ENCODE measurements at places on chromosomes 6 and 20.

DNA sequence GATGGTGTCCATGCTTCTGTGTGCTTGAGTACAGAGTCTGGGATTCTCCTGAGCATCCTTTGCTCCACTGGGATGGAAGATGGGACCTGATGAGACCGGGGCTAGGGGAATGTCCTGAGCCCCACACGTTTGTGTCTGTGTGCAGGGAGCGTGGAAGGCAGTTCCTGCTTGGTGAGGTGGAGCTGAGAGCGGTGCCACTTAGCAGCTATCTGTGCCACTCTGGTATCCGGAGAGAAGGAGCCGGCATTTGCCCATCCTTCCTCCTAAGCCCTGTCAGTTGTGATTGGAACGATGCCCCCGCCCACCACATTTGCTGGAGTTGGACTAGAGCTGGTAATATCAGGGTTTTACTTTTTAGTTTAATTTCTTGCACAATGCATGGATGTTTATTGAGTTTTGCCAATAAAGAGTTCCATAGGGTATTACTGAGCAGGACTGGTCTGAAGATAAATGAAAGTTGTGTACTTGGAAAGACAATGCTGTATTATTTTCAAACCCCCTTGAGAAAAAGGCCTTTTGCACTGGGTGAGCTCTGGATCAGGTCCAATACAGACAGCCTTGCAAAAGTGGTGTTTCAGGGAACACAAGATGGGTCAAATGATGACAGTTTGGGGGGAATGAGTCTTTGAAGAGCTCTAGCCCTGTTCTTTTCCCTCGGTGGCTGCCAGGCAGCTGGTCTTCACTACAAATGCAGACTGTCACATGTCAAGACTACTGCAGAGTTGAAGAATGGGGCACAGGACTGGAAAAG, 130.8 kb downstream of the SYCP2 start:
- DNase-seq = no peak

DNA sequence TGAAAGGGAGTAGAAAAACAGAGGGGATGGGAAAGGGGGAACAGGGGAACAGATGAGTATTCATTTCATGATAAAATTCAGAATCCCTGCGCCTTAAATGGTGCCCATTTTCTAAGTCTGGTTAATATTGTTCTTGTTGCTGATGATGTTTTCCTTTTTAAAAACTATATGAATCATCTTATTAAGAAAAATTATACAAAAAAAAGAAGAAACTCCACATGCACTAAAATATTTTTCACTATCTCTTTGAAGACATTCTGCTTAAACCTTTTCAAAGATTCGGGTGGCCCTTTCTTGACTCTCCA, 1.1 kb upstream of the TFAP2B start:
- no peak for DNase-seq

GRCh38 chr6:85580118-85580877, 13.4 kb downstream of the SNX14 start:
- DNase-seq = no peak

GRCh38 chr6:43115365-43115764, 39.3 kb downstream of the PTK7 start:
- DNase-seq = no peak

DNA sequence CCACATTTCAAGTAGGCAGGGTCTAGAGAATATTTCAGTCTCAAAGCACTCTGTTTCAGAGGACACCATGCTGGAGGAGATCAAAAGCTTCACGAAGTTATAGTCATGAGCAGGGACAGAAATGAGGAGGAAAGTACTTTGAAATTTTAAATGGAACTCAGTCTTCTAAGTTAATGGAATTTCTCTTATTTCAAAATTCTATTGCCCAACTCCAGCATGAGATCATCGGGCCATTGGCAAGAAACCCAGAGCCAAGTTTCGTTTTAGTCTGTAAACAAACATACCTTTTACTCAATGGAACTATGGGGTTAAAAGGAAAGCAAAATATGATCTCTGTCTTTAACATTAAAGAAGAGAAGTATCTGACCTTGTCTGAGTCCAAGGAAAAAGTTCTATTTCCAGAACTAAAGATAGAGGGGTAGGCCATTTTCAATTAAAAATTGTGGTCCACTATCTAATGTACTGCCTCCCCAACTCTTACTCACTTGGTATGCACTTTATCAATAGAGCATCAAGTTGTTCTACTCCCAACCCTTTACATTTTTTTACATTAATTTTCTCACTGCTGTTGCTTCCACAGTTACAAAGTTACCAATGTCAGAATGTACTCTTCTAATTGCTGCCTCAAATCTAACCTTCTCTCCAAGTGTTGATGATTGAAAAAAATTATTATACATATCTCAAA, 235.3 kb upstream of the NRSN1 start:
- no peak for DNase-seq
